ENCODE measurements at places on chromosomes 7 and 10. TPM values are rescaled to one million over a fixed set of nuclear protein-coding genes. Genes with fewer than 3 reads are reported as not detected.

CALML5 gene
- not detected for polyA plus RNA-seq

CNPY1 gene
- polyA plus RNA-seq, result not detected

GIMAP1 gene
- 3.3 TPM for polyA plus RNA-seq

GRID2IP gene
- 0.60 TPM for polyA plus RNA-seq

ACTL6B gene
- polyA plus RNA-seq, result not detected

SNCG gene
- polyA plus RNA-seq, result 33.6 TPM

GSTO1 gene
- 93.7 TPM for polyA plus RNA-seq

PLCE1 gene
- polyA plus RNA-seq, result 31.9 TPM

PRR15 gene
- polyA plus RNA-seq, result 7.4 TPM

MSS51 gene
- 1.6 TPM for polyA plus RNA-seq

PTPRZ1 gene
- 3.0 TPM for polyA plus RNA-seq

OR2A14 gene
- not detected for polyA plus RNA-seq

GFRA1 gene
- polyA plus RNA-seq, result 29.4 TPM

PEX1 gene
- polyA plus RNA-seq, result 30.5 TPM

PDE6C gene
- polyA plus RNA-seq, result 0.52 TPM

TRIM50 gene
- polyA plus RNA-seq, result 0.12 TPM

LEP gene
- polyA plus RNA-seq, result 0.48 TPM

MYH16 gene
- polyA plus RNA-seq, result 0.06 TPM

THNSL1 gene
- 17.4 TPM for polyA plus RNA-seq

CPXM2 gene
- 5.7 TPM for polyA plus RNA-seq

ST8SIA6 gene
- polyA plus RNA-seq, result 1.5 TPM

MYL7 gene
- 0.75 TPM for polyA plus RNA-seq

RASA4 gene
- 24.5 TPM for polyA plus RNA-seq

MTERF1 gene
- 22.0 TPM for polyA plus RNA-seq

SFXN4 gene
- 29.1 TPM for polyA plus RNA-seq

MALRD1 gene
- polyA plus RNA-seq, result 2.0 TPM

TCAF2 gene
- 2.4 TPM for polyA plus RNA-seq

PROSER2 gene
- 6.6 TPM for polyA plus RNA-seq

GIMAP4 gene
- polyA plus RNA-seq, result 24.0 TPM

STEAP1 gene
- polyA plus RNA-seq, result 11.3 TPM

STMP1 gene
- 78.1 TPM for polyA plus RNA-seq

PSMG3 gene
- polyA plus RNA-seq, result 31.2 TPM

PPP1R17 gene
- not detected for polyA plus RNA-seq

ZNF239 gene
- 10.0 TPM for polyA plus RNA-seq

NUDT5 gene
- polyA plus RNA-seq, result 76.1 TPM

HMX2 gene
- 2.0 TPM for polyA plus RNA-seq

WIPF3 gene
- 5.2 TPM for polyA plus RNA-seq
